ENCODE measurements at places on chromosomes 16 and 17.

DNA sequence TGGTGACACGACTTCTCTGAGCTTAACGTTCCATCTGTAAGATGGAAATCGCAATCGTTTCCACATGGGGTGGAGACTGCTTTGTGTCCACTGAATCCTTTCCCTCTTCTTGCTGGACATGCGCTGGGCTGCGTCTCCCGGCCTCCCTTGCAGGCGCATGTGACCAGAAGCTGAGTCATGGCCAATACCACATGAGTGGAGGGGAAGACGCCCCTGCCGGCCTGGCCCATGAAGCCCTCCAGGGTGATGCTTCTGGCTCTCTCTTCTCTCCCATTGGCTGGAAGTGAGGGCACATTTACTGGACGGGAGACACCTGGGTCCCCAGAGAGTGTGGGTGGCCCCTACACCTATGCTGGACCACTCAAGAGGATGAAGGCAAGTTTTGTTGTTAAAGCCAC, 71.1 kb downstream of the DYNLRB2 start:
- no peaks in the 10 kb centered on the region for H3K4me1 ChIP-seq
- peaks cover 9% of the 10 kb centered on the region for H3K36me3 ChIP-seq
- H3K4me3 ChIP-seq = no peak overlapping the region
- H3K27me3 ChIP-seq = no peaks in the 10 kb centered on the region
- H3K27ac ChIP-seq = no peak overlapping the region

- H3K4me3 ChIP-seq = no peak overlapping the region
- no peaks in the 10 kb centered on the region for H3K4me1 ChIP-seq
- peaks cover 2% of the 10 kb centered on the region for H3K36me3 ChIP-seq
Observed at GRCh38 chr16:78117391-78117790, 17.9 kb downstream of the WWOX start.

GRCh38 chr16:57634171-57634570, 5.7 kb downstream of the ADGRG1 start:
- no peak overlapping the region for H3K27ac ChIP-seq
- H3K27me3 ChIP-seq = peaks cover 53% of the 10 kb centered on the region
- no peak for DNase-seq
- H3K36me3 ChIP-seq = peaks cover 5% of the 10 kb centered on the region
- peaks cover 5% of the 10 kb centered on the region for H3K4me1 ChIP-seq

- H3K4me3 ChIP-seq = peak overlapping the region; percentile 62
- peaks cover 3% of the 10 kb centered on the region for H3K36me3 ChIP-seq
- peaks cover 47% of the 10 kb centered on the region for H3K4me1 ChIP-seq
- H3K27me3 ChIP-seq = no peaks in the 10 kb centered on the region
- no peak for DNase-seq
Observed at GRCh38 chr16:27242398-27242797, 26.2 kb downstream of the NSMCE1 start.

DNA sequence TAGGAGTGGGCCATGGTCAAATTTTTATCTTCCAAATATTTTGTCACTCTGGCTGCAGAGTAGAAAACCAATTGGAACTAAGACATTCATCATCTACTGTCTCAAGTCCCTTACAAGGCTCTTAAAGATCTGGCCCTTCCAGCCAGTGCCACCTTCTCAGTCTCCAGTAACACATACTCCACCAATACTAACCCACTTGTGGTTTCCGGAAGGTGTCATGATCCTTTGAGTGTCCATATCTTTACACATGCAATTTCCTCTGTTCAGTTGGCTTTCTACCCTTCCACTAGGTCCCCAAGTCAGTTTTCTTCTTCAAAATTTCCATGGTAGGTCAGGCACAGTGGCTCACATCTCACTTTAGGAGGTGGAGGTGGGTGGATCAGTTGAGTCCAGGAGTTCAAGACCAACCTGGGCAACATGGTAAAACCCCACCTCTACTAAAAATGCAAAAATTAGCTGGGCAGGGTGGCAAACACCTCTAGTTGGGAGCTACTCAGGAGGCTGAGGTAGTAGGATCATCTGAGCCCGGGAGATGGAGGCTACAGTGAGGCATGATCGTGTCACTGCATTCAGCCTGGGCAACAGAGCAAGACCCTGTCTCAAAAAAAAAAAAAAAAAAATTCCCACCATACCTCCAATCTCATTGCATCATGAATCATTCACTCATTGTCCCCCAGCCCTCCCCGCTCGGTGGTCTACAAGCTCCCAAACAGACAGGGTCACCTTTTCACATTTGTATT, 6.0 kb upstream of the GRB2 start:
- peak overlapping the region; percentile 25 for H3K4me3 ChIP-seq
- H3K4me1 ChIP-seq = peaks cover 23% of the 10 kb centered on the region
- no peak overlapping the region for H3K27ac ChIP-seq
- H3K27me3 ChIP-seq = peaks cover 11% of the 10 kb centered on the region
- no peaks in the 10 kb centered on the region for H3K36me3 ChIP-seq
- no peak for DNase-seq

Measured in T-helper 17 cell (primary cell).